ENCODE measurements at places on chromosomes 2 and 18.

GRCh38 chr2:5705490-5705889 lies 13.3 kb downstream of the SOX11 start:
- DNase-seq: no peak

DNA sequence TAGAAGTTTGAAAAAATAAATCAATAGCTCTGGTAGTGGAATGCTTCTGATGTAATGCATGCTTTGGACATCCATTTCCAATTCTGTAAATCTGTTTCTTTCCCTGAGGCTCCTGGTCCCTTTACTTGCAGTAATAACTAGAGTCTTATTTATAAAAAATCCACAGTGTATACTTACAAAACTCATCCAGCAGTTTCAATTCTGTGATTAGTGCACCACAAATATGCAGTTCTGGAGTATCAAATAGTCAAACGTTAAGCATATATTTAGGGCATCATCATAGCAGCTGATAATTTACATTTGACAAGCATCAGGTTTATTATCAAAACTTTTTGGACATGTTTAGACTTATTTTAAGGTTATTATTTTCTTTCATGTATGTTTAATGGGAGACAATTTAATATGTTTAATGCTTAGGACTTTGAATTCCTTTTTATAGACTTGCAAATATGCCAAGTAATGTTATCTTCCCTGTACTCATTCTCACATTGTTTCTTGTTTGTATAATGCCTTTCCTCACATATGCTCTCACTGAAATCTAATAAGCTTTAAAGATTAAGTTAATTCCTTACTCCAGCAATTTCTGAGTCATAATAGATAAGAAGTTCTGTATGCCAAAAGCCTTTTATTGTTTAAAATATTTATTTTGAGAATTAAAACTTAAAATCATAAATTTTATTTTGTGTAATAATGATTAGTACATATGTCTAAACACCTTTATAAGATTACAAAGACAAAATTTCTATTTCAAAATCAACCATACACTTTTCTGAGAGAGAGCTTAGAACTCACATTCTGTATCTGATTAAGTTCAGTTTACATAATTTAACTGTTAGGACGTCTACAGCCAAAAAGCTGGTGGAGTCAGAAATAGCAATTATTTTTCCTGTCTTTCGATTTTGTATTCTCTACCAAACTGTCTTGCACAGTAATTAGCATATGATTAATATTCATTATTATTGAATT lies 341.5 kb upstream of the TMEFF2 start:
- DNase-seq: no peak

GRCh38 chr2:110993557-110994231 lies 127.0 kb upstream of the BCL2L11 start:
- DNase-seq: no peak

DNA sequence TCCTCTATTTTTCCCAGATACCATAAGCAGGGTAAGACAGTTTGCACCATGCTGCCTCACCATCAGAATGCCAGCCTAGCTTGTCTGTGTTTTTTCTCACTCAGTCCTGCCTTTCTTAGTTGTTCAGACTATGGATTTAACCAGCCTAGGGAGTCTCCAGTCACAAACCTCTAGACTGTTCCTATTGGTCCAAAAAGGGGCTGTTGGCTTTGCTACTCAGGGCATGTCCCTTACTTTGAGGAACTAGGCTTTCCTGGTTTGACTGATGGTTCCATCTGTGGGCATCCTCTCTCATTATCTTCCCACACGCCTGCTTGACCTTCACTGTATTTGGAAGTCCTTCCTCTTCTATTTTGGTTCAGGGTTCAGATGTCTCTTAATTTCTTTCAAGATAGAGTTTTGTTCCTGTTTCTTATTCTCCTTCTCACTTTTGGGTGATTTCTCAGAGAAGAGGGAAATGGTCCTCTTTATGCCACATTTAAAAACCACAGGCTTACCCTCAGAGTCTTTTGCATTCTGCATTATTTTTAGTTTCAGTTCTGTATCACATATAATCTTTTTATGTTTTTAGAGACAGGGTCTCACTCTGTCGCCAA lies 31.3 kb upstream of the TMEM131 start:
- DNase-seq: no peak
